A549 treated with CpdA at 1 μM for 4 hours (cell line): ENCODE measurements at places on chromosomes 16 and 17. TPM values are rescaled to one million over a fixed set of nuclear protein-coding genes. Genes with fewer than 3 reads are reported as not detected.

NPIPB6 gene
- 1.3 to 3.3 TPM (median 2.1 TPM) in 5 replicates for total RNA-seq

C16orf95 gene
- total RNA-seq = 5.5 to 7.9 TPM (median 5.7 TPM) in 5 replicates

DHRS7C gene
- total RNA-seq = not detected in 5 replicates

ITGB3 gene
- 2.7 to 5.8 TPM (median 4.5 TPM) in 5 replicates for total RNA-seq

SLC35G6 gene
- not detected in 5 replicates for total RNA-seq

FBXO47 gene
- total RNA-seq = not detected in 5 replicates

SLC38A8 gene
- total RNA-seq = not detected in 5 replicates

KRT39 gene
- total RNA-seq = not detected in 5 replicates
